ENCODE measurements at places on chromosomes 3 and 15.

GRCh38 chr15:78317145-78317836, 17.9 kb upstream of the SKIC8 start:
- no peak for DNase-seq

DNA sequence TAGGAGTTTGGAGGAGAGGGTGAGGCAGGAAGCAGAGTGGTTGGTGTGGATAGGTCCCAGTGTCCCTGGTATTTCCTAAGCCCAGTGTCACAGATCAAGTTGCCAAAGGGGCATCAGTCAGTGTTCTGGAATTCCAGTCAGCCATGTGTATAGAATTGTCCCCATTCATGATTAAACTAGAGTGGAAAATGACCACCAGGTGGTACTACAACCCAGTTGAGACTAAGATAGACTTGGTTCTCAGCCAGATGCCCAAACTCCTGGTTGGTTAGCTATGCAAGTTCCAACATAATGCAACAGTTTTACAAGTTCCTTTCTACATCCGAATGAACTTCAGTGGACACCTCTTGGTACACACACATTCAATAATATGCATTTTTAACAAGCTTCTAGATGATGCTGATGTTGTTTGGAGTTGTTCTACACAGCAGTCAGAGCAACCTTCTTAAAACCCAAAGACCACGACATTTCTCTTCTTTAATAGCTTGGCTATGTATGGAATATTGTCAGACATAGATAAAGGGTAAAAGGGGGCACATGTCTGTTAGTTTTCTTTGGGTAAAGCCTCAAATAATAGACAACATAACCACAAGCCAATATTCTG, 8.4 kb upstream of the ATR start:
- DNase-seq = no peak

DNA sequence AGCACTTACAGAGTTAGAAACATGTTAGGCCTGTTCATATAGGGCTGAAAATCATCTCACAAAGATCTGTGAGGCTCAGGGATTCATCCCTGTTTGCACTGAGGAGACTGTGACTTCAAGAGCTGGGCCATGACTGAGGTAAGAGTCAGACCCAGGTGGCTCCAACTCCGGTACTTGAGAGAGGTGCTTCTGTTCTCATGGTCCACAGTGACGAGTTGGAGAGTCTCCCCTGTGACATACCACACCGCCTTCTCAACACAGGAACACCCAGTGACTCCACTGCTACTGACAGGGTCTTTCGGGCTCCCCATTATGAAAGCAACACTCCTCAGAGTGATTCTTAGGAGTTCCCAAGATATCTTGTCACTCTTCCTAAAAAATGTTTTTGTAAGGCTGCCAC, 27.4 kb downstream of the FSTL1 start:
- DNase-seq = no peak

DNA sequence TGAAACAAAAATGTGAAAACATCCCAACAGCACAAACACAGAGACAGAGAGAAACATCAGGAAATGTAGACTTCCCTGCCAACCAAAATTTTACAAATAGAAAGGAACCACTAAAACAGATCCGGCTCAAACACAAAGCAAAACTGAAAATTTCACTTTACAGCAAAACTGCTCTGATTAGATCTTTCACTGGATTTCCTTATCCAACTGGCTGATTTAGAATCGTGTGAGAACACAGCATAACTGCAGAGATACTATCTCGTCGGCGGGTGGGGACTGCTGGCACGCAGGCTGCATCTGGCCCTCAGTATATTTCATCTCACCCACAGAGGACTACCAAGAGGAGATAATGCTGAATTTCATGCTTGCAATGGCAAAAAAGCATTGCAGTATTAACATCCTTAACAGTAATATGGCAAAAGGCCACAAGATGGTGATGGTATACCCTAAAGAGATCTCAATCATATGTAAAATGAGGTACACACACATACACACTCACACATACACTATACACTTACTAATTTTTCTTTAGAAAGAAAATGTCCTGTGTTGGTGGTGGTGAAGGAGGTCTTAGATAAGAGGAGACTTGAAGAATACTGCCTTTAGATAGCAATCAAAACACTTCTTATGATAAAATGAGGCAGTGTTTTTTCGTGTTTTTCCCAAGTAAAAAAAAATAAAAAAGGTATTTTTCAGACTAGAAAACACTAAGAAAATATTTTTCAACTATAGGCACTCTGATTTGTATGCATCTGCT, 10.6 kb upstream of the LEO1 start:
- no peak for DNase-seq

GRCh38 chr3:68935778-68936177, 3.4 kb upstream of the TAFA4 start:
- no peak for DNase-seq

- peak; percentile 54 for DNase-seq
These were observed 35.7 kb upstream of the BLM start for GRCh38 chr15:90681480-90681879.

DNA sequence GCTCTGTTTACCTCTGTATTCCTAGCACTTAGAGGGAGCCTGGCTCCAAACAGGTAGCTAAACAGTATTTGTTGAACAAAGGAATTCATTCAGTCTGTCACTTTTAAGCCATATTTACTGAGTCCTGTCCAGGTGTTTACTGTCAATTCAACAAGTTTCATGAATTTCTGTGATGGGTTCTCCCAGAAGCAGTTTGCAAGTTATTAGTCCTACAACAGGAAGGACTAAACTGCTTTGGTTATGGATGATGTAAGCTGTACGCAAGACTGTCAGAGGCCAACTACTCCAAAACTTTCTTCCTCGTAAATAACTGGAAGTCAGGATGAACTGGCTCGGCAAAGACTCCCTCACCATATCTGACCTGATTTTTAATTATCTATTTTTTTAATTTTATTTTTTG, 25.1 kb downstream of the STIMATE start:
- DNase-seq = no peak

- DNase-seq = no peak
These were observed 524.6 kb upstream of the ARPP21 start for GRCh38 chr3:35114686-35115085.

DNA sequence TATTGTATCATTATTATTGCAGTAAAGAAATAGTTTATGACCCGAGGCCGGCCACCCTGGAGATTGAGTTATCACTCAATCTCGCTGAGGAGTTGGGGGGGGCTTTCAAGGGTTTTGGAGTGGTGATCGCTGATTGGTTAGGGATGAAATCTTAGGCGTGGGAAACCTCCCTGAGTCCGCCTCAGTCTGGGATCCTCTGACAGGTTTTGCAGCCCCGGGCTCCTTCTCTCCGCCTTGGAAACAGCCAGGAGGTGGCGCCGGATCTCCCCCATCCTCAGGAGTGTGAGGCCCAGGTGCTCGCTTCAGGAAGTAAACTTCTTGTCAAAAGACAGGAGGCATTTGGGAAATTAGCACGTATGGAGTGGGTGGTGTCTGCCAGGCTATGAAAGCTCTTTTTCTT, 41.1 kb upstream of the SEC61A1 start:
- peak; percentile 18 for DNase-seq

DNA sequence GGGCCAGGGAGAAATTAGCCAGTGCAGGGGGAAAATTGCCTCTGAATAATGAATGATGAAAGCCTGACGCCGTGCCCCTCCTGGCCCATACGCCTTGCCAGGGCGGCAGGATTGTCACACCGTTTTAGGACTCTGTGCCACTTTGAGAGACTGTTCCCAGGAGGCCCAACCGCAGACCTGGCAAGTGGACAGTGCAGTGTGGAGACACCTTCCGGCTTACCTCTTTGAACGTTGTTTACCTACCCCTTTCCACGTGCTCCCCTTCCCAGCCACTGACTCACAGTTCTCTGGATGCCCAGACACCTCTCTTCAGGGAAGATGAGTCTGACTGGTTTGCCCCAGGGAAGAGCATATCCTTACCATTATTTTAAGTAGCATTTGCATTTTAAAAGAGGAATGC, 84.0 kb upstream of the PXYLP1 start:
- no peak for DNase-seq

DNA sequence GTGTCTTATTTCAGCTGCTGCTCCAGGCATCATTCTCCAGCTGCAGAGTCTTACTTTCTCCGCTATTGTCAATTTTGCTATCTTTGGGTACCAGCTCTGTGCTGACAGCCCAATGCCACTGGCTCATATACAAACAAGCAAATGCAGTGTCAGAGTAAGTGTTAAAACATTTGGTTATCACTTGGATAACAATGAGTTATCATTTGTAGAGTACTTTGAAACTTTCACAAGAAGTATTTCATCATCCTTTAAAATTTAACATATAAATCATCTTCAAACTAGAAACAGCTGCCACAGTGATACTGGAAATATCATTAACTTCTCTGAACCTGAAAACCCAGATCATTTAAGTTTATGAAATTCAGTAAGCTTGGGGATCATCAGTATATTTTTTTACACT, 13.8 kb downstream of the TSPAN3 start:
- DNase-seq = no peak

- DNase-seq = no peak
These were observed 15.8 kb upstream of the BTBD1 start for GRCh38 chr15:83082730-83083386.

Data from kidney epithelial cell (primary cell).